ENCODE measurements at places on chromosomes 13 and 19.

GRCh38 chr19:29290853-29291252, 77.9 kb upstream of the UQCRFS1 start:
- DNase-seq = no peak

DNA sequence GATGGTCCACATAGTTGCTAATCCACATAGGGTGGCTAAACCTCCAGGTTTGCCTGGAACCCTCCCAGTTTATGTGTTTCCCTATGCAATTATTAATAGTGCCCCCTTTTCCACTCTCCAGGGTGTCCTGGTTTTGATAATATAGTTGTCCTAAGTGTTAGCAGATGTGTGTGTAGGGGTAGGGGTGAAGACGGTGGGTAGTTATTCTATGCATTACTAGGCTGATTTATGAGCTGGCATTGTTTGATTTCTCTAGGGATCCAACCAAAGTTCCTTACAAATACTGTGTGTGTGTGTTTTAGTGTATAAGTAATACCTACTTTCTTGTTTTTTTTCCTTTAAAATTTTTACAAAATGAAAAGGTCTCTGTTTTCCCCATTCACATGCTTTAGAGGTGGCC, 21.1 kb downstream of the GTF2F2 start:
- no peak for DNase-seq

DNA sequence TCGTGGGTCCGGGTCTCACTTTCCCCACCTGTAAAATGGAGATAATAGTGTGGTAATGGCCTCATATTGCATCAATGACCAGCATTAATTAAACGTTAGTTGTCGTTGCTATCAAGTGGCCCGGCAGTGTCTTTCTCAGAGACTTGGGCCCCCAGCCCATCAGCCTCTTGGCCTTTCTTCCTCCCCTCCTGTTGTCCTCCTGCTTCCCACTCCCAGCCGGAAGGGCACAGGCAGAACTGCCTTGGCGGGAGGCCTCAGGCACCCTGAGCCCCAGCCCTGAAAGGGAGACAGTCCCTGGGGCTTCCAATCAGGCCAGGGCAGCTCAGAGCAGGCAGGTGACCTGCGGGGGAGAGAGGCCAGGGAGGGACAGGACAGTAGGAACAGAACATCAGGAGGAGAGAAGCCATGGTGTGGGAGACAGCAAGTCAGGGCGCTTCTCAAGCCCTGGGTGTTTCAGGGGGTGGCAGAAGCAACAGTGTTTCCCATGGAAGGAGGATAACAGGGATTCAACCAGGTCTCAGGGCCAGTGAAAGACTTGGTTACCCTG, 4.6 kb downstream of the MARK4 start:
- no peak for DNase-seq

GRCh38 chr13:106416645-106417044, 118.8 kb downstream of the EFNB2 start:
- no peak for DNase-seq

- no peak for DNase-seq
Measured at GRCh38 chr13:25687471-25688225, 315.9 kb downstream of the ATP8A2 start.

DNA sequence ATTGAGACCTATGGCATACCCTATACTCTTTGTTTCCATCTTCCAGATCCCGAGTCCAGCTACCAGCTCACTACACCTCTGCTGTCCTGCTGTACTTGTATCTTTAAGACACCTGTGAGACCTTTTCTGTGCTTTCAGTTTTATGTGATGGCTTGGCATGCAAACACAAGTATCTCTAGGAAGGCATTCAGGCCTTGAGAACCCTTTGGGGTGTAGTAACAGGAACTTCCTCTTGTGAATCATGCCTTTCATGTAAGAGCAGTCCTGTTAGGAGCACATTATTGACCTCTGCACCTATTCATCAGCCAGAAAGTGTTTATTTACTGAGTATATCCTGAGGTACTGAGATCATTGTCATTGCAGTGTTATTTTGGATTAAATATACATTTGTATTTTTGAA, 87.0 kb upstream of the HTR2A start:
- no peak for DNase-seq

- DNase-seq = no peak
Measured at GRCh38 chr13:44768239-44768638, 192.1 kb upstream of the TSC22D1 start.

GRCh38 chr13:101454767-101455166, 2.3 kb downstream of the ITGBL1 start:
- no peak for DNase-seq

- DNase-seq = no peak
Measured at GRCh38 chr13:79628463-79628862, 147.5 kb downstream of the NDFIP2 start.

- DNase-seq = no peak
Measured at GRCh38 chr19:38588041-38588440, 29.7 kb downstream of the MAP4K1 start.

- no peak for DNase-seq
Measured at GRCh38 chr13:29227576-29227975, 367.9 kb downstream of the SLC7A1 start.

GRCh38 chr19:56130006-56130405, 8.9 kb upstream of the ZNF787 start:
- no peak for DNase-seq

DNA sequence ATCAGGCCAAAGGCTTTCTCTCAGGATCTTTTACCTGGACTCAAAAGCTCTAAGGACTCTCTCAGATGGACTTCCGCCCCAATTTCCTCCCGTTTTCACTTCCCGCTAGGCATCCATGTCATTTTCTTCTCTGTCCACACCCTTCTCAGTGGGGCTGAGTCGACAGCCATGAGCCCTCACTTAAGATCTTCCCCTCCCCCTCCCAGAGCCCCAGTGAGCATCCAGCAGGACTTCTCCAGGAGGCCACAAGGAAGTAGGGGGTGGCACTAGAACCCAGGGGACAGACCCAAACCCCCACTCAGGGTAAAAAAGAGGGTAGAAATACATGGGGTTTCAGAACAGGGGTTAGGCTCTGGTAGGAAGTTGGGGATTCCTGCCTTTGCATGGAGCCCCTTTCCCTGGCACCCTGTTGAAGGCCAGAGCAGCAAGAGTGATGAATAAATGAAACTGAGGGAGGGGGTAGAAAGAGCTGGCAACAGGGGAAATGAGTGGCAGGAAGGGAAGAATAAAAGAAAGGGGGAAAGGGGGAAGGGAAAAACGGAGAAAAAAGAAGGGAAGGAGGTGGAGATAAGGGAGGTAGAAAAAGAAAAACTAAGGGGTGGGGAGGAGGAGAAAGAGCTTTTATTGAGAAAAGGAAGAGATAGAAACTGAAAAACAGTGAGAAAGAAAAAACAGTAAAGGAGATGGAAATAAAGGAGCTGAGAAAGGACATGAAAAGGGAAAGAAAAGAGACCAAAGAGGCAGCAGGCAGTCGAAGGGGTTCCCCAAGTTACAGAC, 42.3 kb downstream of the DEDD2 start:
- DNase-seq = no peak

- DNase-seq = no peak
Measured at GRCh38 chr19:1979017-1979416, 36.5 kb downstream of the BTBD2 start.

DNA sequence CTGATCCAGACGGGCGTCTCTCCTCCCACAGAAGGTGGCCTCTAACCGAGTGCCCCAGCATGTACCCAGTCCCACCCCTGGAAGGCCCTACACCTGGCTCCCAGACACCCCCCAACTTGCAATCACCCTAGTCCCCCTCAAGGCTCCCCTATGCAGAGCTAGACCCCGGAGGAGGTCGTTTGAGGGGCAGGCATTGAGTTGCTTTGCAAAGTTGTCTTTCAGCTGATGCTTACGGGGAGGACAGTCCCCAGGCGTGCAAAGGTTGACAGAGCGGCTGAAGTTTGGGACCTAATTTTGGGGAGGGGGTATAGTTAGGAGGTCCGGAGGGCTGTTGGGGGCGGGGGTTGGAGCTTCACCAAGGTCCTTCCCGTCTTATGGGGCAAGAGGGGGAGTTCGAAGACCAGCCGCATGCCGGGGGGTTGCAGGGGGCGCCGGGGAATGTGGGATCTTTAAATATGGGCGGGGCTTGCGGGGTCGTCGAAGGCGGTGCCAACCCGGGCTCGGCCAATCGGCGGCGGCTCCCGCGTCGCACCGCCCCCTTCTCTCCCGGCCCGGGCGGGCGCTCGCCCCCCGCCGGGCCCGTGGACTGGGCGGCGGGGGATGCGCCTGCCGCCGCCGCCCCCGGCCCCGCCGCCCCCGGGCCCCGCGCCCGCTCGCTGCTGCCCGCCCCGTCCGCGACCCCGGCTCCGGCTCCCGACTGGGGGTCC, at the start of gene KCNN1:
Gene KCNN1 (plus strand): TSS at position 558 of the 707 bp plus-strand sequence. CDS start 6,782 bp downstream, outside the sequence.
- DNase-seq = no peak

GRCh38 chr13:71979616-71980015, 112.6 kb upstream of the DACH1 start:
- DNase-seq = no peak

GRCh38 chr19:41261474-41262190, 2.5 kb upstream of the HNRNPUL1 start:
- no peak for DNase-seq

GRCh38 chr19:27741236-27741635, 1471.7 kb downstream of the UQCRFS1 start:
- DNase-seq = no peak

DNA sequence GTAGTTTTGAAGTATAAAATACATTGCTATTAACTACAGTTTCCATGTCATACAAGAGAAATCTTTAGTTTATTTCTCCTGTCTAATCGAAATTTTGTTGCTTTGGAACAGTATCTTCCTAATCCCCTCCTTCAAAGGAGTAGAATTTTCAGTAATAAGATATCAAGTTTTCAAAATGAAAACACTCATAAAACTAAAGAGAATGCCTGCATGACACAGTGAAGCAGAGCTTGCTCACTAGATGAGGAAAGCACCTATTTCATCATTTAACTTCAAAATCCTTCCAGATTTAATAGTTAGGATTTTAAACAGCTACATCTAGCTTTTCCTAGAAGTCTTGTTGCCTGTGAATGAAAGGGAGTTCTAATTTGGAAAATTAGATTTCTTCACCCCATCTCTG, 80.8 kb downstream of the TNFSF11 start:
- DNase-seq = no peak

- no peak for DNase-seq
Measured at GRCh38 chr19:5395556-5395955, 54.9 kb upstream of the PTPRS start.

GRCh38 chr13:21690955-21691354, 20.1 kb downstream of the FGF9 start:
- DNase-seq = no peak

- no peak for DNase-seq
Measured at GRCh38 chr13:41742917-41743552, 217.9 kb downstream of the VWA8 start.

- DNase-seq = no peak
Measured at GRCh38 chr13:85993567-85993966, 194.3 kb upstream of the SLITRK6 start.

DNA sequence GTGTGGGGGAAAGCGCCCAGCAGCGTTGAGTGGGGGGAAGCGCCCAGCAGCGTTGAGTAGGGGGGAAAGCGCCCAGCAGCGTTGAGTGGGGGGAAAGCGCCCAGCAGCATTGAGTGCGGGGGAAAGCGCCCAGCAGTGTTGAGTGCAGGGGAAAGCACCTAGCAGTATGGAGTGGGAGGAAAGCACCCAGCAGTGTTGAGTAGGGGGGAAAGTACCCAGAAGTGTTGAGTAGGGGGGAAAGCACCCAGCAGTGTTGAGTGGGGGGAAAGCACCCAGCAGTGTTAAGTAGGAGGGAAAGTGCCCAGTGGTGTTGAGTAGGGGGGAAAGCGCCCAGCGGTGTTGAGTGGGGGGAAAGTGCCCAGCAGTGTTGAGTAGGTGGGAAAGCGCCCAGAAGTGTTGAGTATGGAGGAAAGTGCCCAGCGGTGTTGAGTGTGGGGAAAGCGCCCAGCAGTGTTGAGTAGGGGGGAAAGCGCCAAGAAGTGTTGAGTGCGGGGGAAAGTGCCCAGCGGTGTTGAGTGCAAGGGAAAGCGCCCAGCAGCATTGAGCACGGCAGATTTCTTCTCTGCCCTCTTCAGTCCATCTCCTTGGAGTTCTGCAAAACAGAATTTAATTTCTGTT, 138.4 kb downstream of the ATP11A start:
- DNase-seq = no peak

GRCh38 chr13:71399631-71400215, 467.3 kb downstream of the DACH1 start:
- DNase-seq = no peak

- no peak for DNase-seq
Measured at GRCh38 chr13:62635161-62635560, 1219.5 kb upstream of the PCDH20 start.

GRCh38 chr13:38814331-38814730, 127.5 kb downstream of the FREM2 start:
- no peak for DNase-seq

- DNase-seq = no peak
Measured at GRCh38 chr19:46077815-46078167, 37.0 kb upstream of the IGFL4 start.

- no peak for DNase-seq
Measured at GRCh38 chr13:30934381-30934780, 1.9 kb downstream of the TEX26 start.

GRCh38 chr13:112636401-112636975, 48.5 kb upstream of the TUBGCP3 start:
- no peak for DNase-seq

GRCh38 chr13:98228661-98229341, 51.7 kb upstream of the RNF113B start:
- DNase-seq = no peak

DNA sequence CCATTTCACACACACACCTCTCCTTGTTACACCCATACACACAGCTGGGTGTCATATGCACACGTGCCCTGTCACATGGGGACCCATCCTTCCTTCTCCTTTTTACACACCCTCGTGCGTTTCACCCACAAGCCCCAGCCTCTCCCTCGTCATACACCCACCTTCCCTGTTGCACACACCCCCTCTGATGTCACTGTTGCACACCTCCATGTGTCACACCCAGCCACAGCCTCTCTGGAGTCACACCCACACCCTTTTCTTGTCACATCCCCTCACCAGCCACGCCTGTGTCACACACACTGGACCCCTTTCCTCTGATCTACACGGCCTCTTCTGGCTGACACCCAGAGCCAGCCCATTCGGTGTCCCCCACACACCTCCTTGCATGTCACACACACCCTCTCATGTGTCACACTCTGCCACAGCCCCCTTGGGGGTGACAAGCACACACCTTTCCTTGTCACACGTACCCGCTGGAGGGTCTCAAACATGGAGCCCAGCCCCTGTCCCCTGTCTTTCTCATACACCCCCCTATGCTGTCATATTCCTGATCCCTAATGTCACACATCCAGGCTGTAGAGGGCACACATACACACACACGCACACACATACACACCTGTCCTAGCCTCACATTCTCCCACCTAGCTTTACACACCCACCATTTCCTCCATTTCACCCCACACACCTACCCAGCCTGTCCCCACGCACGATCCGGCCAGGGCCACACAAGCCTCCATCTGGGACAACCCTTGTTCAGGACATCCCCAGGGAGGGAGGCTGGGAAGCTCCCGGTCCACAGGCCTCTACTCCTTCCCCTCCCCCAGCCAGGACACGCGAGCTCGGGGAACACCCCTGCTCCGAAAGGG, 1.4 kb downstream of the NOVA2 start:
- DNase-seq = no peak

- DNase-seq = no peak
Measured at GRCh38 chr19:56949626-56950025, 109.1 kb upstream of the PEG3 start.

- DNase-seq = no peak
Measured at GRCh38 chr19:50362656-50363424, 2.6 kb downstream of the NAPSA start.

Measured in thoracic aorta (tissue), 2 donors.